ENCODE measurements at places on chromosomes 1 and 21. TPM values are rescaled to one million over a fixed set of nuclear protein-coding genes. Genes with fewer than 3 reads are reported as not detected.

DNA sequence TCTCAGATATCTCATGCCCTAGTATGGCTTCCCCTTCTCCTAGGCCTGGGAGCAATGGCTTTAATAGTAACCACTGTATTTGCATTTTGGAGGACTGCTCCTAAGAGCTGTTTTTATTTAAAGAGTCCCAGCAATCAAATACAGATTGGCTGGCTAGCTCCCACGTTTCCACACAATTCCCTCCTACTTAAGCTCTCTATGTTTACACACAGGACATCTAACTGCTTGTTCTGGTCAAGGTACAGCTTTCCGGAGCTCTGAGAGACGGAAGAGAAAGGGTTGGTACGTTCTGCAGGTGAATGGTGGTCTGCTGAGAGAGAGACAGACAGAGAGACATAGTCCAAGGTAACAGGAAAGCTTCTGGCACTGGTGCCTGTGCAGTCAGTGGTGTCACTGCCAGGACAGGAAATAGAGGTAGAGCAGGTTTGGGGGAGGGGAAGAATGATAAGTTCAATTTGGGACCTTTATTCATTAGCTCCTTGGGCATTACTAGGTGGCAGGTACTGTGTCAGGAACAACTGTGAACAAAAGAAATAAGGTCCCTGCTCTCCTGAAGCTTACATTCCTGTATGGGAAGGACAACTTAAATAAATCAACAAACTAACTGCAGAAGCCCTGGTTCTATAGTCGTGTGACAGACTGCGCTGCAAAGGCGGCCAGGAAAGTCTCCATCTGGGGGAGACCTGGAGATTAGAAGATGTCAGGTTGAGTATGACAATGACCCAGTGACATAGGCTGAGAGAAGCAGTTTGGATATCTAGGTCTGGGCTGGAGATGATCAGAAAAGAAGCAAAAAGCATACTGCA, 1.2 kb upstream of the SLC25A33 start:
- H3K27ac ChIP-seq = peak overlapping the region; percentile 90
- no peaks in the 10 kb centered on the region for H3K36me3 ChIP-seq
- no peak for DNase-seq
- peak overlapping the region; percentile 48 for H3K4me3 ChIP-seq
- H3K4me1 ChIP-seq = peaks cover 38% of the 10 kb centered on the region
- no peaks in the 10 kb centered on the region for H3K27me3 ChIP-seq

GRCh38 chr1:234541286-234541975, 62.5 kb upstream of the TARBP1 start:
- H3K4me1 ChIP-seq = peaks cover 21% of the 10 kb centered on the region
- H3K4me3 ChIP-seq = no peak overlapping the region
- H3K27ac ChIP-seq = no peak overlapping the region
- no peaks in the 10 kb centered on the region for H3K36me3 ChIP-seq
- peaks cover 5% of the 10 kb centered on the region for H3K27me3 ChIP-seq
- no peak for DNase-seq

DNA sequence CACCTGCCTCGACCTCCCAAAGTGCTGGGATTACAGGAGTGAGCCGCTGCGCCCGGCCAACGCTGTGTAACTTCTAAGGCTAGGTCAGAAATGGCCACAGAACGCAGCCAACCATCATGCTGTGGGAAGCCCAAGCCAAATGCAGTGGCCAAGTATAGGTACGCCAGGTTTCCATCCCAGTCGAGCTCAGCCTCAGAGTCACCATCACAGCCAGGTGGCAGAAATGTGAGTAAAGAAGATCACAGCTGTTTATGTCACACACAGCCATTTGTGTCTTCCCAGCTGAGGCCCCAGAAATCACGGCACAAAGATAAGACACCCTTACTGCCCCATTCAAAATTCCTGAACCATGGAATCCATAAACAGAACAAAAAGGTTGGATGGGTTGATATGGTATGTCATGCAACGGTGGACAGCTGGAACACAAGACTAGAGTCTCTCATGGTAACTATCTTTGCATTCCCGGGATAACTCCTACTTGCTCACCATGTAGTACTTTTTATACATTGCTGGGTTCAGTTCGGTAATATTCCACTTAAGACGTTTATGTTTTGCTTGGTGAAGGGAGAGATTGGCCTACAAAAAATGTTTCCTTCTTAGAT, 84.3 kb downstream of the SLC45A1 start:
- no peaks in the 10 kb centered on the region for H3K27me3 ChIP-seq
- H3K36me3 ChIP-seq = peaks cover 4% of the 10 kb centered on the region
- no peak for DNase-seq

DNA sequence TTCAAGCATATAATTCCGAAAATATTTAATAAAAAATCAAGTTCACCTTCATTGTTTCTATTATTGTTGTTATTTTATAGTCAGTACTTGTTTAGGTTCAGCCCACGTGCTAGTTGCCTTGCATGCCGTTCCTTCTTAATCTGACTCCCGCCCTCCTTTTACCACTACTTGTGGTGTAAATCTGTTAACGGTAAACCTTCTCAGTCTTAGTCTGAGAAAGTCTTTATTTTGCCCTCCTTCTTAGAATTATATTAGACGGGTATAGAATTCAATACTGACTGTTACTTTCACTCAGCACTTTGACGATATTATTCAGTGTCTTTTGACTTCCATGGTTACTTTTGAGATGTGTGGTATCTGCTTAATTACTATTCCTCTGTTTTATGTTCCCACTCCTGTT, 104.8 kb downstream of the RGL1 start:
- H3K27me3 ChIP-seq = no peaks in the 10 kb centered on the region
- H3K27ac ChIP-seq = no peak overlapping the region
- no peak overlapping the region for H3K4me3 ChIP-seq
- no peak for DNase-seq
- peaks cover 31% of the 10 kb centered on the region for H3K36me3 ChIP-seq
- no peaks in the 10 kb centered on the region for H3K4me1 ChIP-seq

DNA sequence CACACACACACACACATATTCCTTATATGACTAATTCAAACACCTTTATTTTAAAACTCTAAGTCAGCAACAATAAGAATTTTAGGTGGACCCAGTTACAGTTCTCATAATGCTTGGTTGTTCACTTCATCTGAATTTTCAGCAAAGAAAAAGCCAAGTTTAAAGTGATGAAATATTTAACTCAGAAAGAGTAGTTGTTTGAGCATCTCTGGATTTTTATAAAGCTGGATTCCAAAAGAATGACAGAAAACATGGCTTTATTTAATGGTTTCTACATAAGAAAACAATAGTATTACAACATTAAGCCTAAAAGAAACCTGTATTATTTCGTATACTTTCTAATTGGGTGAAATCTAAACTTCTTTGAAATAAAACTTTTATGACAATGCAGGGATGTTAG, 54.2 kb upstream of the ADAMTS5 start:
- peaks cover 4% of the 10 kb centered on the region for H3K27me3 ChIP-seq
- H3K36me3 ChIP-seq = no peaks in the 10 kb centered on the region
- H3K4me1 ChIP-seq = no peaks in the 10 kb centered on the region
- H3K4me3 ChIP-seq = no peak overlapping the region
- no peak overlapping the region for H3K27ac ChIP-seq
- no peak for DNase-seq

- H3K27me3 ChIP-seq = peaks cover 56% of the 10 kb centered on the region
- DNase-seq = peak; percentile 15
- H3K4me1 ChIP-seq = peaks cover 18% of the 10 kb centered on the region
- H3K36me3 ChIP-seq = no peaks in the 10 kb centered on the region
- H3K4me3 ChIP-seq = peak overlapping the region; percentile 81
These were observed 100.8 kb upstream of the SLC45A1 start for GRCh38 chr1:8217011-8217711.

DNA sequence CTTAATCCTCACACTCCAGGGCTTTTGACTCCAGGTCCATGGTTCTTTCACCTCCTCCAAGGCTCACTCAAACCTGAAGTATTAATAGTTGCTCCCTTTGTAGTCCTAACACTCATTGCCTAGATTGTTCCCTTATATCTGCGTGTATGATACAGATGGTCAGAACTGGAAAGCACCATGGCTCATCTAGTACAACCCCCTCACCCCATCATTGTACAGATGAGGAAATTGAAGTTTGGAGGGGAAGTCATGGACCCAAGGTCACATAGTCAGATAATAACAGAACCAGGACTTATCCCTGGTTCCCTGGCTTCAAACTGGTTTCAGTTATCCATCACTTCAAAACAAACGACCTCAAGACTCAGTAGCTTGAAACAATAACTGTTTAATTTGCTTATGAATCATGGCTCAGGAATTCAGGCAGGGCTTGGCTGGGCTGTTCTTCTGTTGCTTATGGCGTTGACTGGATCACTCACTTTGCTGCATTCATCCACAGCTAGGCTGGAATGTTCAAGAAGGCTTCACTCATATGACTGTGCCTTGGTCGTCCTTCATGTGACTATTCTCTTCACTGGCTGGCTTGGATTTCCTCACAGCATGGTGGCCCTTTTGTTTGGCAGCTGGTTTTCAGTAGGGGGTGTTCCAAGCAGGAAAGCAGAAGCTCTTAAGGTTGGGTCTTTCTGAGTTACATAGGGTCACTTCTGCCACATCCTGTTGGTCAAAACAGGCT, 5.0 kb downstream of the NOS1AP start:
- H3K4me3 ChIP-seq = no peak overlapping the region
- H3K27ac ChIP-seq = no peak overlapping the region
- H3K27me3 ChIP-seq = peaks cover 63% of the 10 kb centered on the region

DNA sequence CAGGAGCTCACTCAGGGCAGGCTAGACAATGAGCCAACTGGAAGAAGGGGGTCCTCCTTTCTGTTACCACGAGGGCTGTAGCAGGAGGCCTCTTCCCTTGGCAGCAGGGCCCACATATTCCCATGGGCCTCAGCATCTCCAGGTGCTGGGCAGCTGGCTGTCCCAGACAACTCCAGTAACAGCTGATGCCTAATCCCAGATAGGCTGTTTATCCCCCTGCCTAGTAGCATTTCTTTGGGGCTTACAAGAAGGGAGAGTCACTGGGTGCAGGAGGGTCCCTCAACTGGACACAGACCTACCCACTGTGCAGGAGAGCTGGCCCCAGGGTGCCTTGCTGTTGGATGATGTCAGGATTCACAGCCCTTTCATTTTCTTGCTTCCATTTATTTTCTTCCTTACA, 278.2 kb downstream of the DSCAM start:
- H3K27me3 ChIP-seq = peaks cover 29% of the 10 kb centered on the region
- no peaks in the 10 kb centered on the region for H3K36me3 ChIP-seq
- no peak for DNase-seq

GRCh38 chr1:208980605-208981004, 602.9 kb upstream of the CAMK1G start:
- H3K4me3 ChIP-seq = no peak overlapping the region
- no peaks in the 10 kb centered on the region for H3K36me3 ChIP-seq
- no peak for DNase-seq
- H3K27me3 ChIP-seq = no peaks in the 10 kb centered on the region
- H3K4me1 ChIP-seq = no peaks in the 10 kb centered on the region
- H3K27ac ChIP-seq = no peak overlapping the region

DNA sequence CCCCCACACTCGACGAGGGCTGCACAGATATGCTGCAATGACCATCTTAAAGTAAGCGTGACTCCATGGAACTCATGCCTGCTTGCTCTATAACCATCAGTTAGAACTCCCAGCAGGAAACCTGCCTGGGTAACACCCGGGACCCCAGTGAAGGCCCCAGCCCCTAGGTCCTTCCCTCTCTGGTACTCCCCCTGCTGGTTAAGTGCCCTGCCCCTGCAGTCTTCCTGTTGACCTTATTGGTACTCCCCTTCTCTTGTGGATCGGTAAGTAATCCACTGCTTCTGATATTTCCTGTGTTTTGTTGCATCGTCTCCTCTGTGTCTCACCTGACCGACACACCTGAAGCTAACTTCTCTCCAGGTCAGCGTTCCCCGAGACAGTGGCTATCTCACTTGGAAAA, 104.8 kb upstream of the COG2 start:
- H3K27me3 ChIP-seq = peaks cover 3% of the 10 kb centered on the region
- H3K36me3 ChIP-seq = no peaks in the 10 kb centered on the region
- no peak for DNase-seq
- no peak overlapping the region for H3K27ac ChIP-seq
- H3K4me1 ChIP-seq = no peaks in the 10 kb centered on the region

DNA sequence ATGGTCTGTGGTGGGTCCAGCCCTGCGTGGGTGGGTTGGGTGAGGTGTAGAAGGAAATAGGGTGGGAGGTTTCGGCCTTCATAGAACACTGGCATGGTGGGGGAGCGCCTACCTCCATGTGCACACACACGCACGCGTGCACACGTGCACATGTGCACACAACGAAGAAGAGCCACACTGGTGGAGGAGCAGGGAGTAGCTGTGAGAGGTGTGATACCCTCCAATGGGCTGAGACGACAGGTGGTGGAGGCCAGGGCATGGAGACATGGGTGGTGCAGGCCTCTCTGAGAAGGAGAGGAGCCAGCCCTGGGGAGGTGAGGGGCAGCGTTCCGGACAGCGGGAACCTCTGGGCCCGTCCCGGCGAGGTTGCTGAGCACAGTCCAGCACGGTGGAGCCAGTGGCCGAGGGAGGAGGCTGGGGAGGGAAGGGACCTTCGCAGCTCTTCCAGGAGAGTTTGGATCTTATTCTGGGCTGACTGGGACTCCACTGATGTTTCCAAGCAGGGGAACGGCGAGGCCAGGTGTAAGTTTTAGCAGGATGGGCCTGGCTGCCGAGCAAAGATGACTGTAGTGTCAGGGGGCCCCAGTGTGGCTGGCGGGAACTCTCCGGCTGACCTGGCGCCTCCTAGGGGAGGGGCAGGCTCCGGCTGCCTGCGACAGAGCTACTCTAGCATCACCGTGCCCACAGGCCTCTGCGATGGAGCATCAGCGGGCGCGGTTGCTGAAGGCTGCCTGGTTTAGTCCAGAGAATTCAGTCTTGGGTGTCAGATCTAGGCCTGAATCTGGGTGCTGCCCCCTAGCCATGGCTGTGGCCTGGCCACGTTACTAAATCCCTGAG, 107.2 kb downstream of the ARHGEF10L start:
- no peaks in the 10 kb centered on the region for H3K4me1 ChIP-seq
- H3K4me3 ChIP-seq = no peak overlapping the region
- no peak for DNase-seq
- H3K36me3 ChIP-seq = no peaks in the 10 kb centered on the region
- H3K27ac ChIP-seq = no peak overlapping the region

DNA sequence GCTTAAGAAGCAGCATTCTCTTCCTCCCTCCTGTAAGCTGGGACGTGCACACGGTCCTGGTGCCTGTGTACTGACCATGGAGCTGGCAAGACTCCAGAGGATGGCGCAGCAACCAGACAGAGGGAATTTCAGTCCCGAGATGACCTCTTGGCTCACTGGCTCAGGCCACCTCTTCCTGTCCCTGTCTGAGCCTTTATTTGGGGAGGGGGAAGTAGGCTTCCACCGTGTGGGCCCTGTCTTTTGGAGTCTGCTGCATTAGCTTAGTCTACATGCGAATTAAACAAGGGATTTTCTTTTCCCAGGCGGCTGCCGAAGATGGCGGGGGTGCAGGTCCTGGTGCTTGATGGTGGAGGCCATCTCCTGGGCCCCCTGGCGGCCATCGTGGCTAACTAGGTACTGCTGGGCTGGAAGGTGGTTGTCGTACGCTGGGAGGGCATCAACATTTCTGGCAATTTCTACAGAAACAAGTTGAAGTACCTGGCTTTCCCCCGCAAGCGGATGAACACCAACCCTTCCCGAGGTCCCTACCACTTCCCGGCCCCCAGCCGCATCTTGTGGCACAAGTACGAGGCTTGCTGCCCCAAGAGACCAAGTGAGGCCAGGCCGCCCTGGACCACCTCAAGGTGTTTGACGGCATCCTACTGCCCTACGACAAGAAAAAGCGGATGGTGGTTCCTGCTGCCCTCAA, 10.2 kb downstream of the IL24 start:
- DNase-seq = no peak
- H3K27ac ChIP-seq = peak overlapping the region; percentile 58
- H3K4me1 ChIP-seq = peaks cover 89% of the 10 kb centered on the region
- peaks cover 47% of the 10 kb centered on the region for H3K36me3 ChIP-seq
- no peaks in the 10 kb centered on the region for H3K27me3 ChIP-seq

Gene RNU1-4
- 3,449 TPM for total RNA-seq

Gene ATP1A4
- total RNA-seq = not detected

Gene CELA3A
- not detected for total RNA-seq

Gene LRRC71
- not detected for total RNA-seq

Gene OR2L13
- not detected for total RNA-seq

Gene PTPN7
- 37.4 TPM for total RNA-seq

Gene MSH4
- 0.86 TPM for total RNA-seq

Gene C8A
- not detected for total RNA-seq

Gene AADACL4
- total RNA-seq = not detected
